CD4-positive, alpha-beta T cell treated with Interleukin-6 at 100 ng/mL for 8 hours (primary cell): ENCODE measurements at places on chromosomes 4 and X.

DNA sequence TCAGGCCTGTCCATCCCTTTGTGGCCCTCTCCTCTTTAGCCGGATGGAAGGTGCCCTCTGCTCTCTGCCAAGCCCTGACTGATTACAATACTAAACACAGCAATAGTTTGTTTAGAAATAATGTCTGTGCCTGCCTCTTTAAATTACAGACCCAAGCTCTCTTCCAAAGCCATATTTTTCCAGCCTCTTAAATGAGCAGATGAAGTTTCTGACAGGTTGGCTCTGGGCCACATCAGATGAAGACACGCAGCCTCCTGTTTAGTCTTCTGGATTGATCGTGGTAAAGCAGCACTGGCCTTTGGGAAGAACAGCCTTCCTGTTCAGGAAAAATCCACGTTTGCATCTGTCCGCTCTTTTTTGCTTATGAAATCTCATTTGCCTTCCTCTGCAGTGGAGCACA, 133.6 kb downstream of the CPE start:
- no peak for DNase-seq

DNA sequence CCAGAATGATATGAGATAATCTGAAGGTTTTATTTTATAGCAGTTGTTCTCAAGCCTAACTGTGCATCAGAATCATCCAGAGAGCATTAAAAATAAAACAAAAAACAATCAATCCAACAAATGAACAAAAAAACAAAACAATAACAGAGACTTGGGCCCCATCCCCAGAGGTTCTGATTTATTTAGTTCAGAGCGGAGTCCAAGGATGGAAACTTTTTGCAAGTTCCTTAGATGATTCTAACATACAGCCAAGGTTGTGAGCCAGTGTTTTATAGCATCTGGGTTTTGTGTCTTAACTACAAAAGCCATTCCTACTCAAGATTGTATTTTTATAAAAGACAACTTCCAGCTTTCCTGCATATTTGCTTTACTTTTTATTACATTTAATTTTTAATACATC, 59.4 kb upstream of the GRPR start:
- no peak for DNase-seq

DNA sequence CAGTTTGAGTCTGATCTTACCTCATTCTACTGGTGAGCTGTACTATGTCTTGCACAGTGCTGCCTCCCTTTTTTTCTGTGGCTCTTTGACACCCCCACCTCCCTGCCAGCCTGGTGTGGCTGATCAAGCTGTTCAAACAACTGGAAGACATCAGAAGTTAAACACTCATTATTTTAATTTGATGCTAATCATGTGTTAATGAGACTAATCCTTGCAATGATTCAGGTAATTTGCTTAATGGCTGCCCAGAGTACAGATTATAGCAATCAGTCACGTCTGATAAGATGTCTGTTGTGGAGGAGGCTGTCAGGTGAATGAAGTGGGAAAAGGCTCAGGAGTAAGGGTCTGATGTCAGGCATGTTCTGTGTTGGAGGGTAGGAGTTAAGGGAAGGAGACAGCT, 87.4 kb upstream of the GK2 start:
- DNase-seq, result no peak

DNA sequence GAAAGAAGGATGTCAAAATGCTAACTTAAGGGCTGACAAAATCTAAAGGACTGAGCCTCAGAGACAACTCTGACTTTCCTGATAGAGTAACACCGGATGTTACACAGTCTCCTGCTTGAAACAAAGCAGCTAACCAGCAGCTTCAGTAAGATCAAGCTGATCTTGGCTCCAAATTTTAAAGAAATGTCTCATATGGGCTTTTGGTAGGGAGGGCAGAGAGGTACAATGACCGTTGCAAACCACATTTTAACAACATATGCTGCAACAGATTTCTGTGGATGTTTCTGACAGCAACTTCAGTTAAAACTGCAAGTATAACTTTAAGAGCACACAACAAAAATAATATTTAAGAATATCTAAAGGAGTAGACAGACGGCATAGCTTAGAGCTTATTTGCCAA, 9.1 kb downstream of the RPGR start:
- DNase-seq, result no peak

DNA sequence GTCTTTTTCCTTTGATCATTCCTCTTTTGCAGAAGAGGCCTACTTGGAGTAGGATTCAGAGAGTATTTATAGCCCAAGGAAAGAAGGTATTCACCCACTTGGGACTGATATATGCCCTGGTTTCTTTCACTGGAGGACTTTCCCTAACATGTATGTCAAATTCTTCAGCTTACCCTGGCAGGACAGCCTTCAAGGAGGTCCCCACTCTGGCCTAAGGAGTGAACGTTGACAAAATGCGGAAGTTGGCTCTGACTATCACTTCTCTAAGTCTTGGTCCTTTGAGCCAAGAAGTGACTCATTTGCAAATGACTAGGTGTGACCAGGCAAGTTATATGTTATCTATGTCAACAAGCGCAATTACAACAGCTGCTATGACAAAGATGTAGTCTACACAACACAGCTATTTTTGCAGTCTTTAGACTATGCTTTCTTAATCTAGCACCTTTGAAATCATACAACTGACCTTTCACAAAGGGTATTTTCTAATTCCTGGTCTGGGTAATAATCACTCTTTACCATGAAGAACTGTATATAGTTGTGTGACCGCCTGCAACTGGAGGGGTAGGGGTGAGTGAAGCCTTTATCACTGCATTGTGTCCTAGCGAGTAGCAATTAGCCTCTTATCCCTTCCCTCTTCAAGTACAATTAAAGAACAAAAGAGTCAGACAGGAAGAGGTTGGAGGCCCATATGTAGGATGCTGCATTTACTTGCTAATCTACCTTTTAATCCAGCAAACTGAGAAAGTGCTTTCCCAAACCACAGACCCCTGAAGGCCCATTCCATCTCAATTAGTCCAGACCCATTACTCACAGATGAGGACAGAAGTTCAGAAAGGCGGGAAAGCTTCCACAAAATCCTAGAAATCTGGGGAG, 50.1 kb downstream of the RASGEF1B start:
- DNase-seq, result no peak

DNA sequence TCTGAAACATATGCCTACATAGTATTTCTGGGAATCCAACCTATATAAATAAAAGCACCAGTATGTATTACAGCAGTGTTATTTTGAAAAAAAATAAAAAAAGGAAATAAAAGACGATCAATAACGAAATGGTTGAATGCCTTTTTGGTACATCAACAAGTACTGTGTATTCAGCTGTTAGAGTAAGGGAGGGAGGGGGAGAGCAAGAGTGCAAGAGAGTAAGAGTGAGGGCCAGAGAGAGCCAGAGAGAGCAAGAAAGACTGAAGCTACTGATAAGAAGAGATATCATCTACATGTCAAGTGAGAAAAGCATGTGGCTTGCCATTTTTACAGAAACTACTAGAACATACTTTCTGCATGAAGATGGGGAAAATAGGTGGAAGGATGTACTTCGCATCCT, 1.8 kb downstream of the SPIN4 start:
- DNase-seq, result no peak

DNA sequence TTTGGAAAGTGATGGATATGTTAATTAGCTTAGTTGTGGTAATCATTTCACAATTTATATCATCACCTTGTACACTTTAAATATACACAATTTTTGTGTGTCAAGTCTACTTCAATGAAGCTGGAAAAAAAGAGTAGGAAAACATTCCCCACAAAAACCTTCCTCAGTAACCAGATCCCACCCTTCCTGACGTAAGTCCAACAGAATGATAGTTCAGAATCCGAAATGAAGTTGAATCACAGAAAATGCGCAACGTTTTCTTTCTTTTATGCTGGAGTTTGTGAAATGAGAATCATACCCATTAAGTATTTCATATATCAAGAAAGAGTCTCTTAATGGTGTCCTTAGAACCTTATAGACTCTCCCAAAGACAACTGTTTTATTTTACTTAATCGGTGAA, 292.9 kb downstream of the USP46 start:
- DNase-seq, result no peak

GRCh38 chr4:172785613-172786012, 383.0 kb upstream of the GALNT7 start:
- DNase-seq, result no peak

GRCh38 chr4:16387448-16387847, 161.2 kb upstream of the TAPT1 start:
- DNase-seq, result no peak

DNA sequence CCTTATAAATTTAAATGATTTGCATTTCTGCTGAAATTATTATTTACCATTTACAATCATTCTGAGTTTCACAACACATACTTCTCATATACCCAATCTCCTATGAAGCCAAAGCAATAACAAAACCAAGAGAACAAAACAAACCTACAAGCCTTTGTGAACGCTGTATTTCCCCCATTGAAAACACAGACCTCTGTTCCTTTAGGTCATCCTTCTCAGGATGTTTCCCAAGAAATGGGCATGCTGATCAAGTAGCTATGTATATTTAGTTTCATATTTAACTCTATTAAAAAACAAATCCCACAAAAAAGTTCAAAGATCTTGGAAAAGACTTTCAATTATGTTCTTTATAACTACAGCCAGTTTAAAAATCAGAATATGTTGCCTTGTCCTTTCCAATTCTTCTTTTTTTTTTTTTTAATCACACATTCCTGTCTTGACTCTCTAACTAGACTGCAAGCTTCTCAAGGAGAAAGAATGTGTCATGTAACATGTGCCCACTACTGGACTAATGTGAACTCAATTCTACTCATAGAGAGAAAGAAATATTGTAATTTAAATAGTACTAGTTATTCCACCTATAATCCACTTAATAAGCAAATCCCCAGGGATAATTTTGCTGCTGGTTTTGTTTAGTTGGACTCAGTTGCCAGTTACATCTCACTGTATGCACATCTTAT, 84.3 kb upstream of the PRSS48 start:
- no peak for DNase-seq

GRCh38 chr4:180717451-180718033, 1525.7 kb upstream of the TENM3 start:
- DNase-seq, result no peak

DNA sequence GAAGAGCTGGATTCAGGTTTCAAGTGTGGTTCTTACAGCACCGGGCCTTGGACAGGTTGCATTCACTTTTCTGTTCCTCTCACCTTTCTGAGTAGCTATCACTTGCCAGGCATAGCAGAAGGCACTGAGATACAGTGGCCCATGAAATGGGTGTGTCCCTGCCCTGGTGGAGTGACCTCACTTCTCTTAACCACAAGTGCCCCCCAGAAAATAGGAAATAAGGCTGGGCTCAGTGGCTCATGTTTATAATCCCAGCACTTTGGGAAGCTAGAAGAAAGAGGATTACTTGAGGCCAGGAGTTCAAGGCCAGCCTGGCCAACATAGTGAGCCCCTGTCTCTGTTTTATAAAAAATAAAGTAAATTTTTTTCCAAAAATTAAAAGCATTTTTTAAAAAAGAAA, 101.7 kb upstream of the KIT start:
- no peak for DNase-seq

DNA sequence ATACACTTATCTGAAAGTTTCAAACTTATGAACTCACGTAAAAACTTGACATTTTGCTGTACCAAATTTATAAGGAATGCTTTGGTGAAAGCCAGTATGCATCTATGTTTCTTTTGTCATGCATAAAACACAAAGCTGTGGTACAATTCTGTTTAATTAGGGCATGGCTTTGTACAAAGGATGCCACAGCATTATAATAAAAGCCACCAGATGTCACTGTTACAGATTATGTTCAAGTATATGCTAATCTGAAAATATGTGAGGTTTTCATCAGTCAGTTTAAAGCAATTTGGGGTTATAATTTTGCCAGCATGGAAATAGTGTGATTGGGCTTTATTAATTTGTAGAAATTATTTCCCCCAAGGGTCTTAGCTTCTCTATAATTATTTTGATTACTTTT, 69.0 kb downstream of the ATOH1 start:
- DNase-seq, result no peak

DNA sequence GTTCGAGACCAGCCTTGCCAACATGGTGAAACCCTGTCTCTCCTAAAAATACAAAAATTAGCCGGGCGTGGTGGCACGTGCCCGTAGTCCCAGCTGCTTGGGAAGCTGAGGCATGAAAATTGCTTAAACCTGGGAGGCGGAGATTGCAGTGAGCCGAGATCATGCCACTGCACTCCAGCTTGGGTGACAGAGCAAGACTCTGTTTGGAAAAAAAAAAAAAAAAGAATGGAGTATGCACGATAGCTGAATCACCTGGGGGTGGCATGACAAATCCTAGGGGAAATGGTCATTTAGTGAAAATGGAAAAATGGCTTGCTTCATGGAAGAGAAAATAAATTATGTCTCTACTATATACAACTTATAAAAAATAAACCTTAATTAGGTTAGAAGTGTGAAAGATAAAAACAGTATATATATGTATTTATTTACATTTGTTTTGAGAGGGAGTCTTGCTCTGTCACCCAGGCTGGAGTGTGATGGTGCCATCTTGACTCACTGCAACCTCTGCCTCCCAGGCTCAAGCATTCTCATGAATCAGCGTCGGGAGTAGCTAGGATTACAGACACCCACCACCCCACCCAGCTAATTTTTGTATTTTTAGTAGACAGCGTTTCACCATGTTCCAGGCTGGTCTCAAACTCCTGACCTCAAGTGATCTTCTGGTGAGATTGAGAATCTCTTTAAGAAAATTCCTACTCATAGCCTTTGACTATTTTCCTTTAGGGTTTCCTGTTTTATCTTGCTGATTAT, 19.3 kb upstream of the ING2 start:
- no peak for DNase-seq

DNA sequence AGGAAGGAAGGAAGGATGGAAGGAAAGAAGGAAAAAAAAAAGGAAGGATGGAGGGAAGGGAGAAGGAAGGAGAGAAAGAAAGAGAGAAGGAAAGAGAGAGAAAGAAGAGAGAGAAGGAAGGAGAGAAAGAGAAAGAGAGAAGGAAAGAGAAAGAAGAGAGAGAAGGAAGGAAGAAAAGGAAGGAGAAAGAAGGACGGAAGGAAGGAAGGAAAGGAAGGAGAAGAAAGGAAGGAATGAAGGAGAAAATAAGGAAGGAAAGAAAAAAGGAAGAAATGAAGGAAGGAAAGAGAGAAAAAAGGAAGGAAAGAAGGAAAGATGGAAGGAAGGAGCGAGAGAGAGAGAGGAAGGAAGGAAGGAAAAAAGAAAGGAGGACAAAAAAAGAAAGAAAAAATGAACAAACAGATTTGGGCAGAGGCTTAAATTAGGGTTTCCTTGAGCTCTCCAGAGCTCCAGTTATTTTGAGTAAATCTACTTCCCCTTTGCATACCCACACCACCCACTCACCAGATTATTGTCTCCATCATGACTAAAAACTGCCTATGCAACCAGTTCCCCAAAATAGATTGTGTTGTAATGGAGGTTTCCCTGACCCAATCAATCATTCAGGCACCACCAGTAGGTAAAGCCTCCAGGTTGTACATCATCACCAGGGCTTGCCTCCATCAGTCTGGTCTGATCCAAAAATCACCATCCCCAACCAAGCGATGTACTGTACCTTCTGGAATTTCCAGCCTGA, 1722.9 kb upstream of the PCDH10 start:
- no peak for DNase-seq

- no peak for DNase-seq
These were observed 330.1 kb upstream of the HAND2 start for GRCh38 chr4:173860094-173860493.

GRCh38 chr4:7172508-7172907, 19.8 kb upstream of the SORCS2 start:
- no peak for DNase-seq
